ENCODE measurements at places on chromosomes 16 and 17. TPM values are rescaled to one million over a fixed set of nuclear protein-coding genes. Genes with fewer than 3 reads are reported as not detected.

DNA sequence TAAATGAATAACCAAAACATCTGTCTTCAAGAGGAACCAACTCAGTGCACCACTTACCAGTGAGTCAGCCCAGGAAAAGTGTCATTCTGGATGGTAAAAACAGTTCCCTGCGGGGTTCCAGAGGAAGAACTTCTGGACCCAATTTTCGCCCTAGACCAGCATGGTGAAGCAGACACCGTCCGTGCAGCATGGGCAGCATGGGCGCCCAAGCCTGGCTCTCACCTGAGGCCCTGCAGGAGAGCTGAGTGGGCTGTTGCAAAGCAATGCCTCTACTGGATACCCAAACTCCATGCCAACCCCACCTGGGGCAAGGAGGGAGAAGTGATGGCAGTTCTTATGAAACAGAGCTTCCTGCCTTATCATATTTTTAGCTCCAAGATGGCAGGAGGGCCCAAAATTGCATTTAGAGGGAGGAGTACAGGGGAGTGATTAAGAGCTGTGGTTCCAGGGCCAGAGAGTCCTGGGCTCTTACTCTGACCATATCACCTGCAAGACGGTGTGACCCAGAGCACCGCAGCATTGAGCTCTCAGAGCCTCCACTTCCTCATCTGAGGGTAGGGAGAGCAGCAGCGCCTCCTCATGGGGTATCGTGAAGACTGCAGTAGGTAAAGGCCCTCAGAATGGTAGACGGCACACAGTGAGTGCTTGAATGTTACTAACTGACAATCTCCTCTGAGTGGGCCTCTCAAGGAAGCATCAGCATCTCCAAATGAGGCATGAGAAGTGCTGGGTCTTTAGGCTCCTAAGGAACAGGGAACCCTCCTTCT, 16.6 kb upstream of the INPP5K start:
- DNase-seq: no peak

Gene ASGR2
- not detected for total RNA-seq

DNA sequence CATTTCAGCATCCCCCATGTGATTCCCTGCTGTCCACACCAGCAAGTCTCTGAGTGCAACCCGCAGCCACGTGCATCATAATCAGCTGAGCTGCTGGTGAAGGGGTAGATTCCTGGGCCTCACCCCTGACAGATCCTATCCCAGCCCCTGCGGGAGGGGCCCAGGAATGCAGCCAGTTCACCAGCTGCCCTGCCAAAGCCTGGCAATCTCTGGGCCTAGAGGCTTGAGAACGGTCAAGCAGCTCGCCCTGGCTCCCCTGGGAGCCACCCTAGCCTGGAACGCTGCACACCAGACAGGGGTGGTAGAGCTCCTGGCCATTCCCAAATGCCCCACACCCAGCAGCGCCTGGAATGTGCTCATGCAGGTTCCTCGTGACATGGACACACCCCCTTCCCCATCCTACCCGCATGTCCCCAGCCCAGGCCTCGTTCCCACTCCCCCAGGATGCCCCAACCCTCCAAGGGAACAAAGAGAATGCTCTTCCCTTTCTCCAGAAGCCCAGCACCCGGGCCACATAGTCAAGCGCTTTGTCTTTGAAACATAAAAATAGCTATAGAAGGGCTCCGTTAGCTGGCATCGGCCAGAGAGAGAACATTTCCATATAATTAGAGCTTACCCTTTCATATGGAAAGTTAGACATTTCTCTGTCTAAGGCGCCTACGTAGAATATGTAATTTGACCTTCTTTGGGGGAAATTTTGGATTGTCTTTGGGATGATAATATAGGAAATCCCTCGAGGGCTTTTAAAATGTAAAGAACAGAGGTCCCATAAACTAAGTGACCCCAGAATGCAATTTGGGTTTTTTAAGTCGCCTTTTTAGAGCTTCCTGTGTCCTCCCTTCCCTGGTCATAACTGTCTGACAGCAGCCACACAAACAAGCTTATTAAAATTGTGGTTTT, 3.4 kb downstream of the CEP295NL start:
- DNase-seq: peak; percentile 47

Gene ZNF423
- 12.3 TPM for total RNA-seq

Gene SDR42E1
- total RNA-seq: 1.9 TPM

- peak; percentile 67 for DNase-seq
These were observed 2.9 kb upstream of the BCL6B start for GRCh38 chr17:7019839-7020519.

GRCh38 chr17:34547453-34548063, 31.8 kb upstream of the TMEM132E start:
- DNase-seq: no peak

Gene ADAM11
- 1.4 TPM for total RNA-seq

DNA sequence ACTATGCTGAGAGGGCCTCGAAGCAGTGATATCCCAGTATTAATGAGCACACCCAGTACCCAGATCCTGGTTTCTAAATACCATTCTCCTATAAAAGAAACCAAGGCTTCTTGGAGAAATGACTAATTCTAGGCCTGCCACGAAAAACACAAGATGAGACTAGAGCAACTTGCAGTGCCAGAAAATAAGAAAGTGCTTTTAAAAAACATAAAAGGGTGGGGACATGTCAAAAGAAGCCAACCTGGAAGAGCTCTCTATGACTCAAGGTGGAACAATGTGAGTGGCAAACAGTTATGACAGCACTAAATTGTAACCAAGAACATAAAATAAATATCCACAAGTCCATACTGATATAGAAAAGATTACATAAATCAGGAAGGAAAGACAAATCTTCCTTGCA, 153.2 kb upstream of the KCNJ18 start:
- no peak for DNase-seq

DNA sequence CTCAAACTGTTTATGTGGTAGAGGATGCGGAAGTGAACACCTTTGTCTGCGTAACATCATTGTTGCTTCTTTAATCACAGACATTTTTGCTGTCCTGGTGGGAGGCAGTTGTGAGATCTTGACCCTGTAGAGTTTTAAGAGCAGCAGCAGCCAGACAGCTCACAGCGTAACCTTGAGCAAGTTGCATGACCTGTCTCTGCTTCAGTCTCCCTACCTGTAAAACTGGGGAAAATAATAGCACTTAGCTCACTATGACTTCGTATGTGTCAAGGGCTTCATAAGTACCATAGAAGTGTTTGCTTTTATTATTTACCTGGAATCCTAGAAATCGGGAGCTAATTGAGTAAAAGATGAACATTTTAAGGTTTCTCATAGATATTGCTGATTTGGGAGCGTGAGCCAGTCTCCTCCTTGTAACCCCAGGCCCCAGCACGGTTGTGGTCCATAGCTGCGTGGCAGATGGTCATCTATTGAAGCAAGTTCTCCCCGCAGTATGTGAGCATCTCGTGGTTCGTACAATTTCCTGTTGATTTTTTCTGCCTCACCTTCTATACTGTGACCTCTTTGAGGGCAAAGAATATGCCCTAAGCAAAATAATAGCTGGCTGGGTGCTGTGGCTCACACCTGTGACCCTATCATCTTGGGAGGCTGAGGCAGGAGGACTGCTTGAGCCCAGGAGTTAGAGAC, 34.4 kb downstream of the GPRC5B start:
- no peak for DNase-seq

Gene AHSP
- total RNA-seq: 61.6 TPM

DNA sequence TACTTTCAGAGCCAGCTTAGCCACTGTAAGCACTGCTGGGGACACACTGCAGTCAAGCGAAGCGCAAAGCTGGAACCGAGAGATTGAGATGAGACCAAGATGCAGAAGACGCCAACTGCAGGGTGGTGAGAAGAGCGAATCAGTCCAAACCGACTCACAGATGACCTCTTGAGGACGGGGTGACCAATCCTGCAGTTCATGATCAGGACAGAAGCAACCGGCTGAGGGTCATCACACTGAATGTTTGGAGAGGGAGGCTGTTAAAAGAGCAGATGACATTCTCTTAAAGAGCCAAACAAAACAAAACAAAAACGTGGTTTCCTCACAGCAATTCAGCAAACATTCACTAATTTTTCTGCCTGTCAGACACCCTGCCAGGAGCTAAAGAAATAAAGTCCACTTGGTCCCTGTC, 8.5 kb downstream of the HASPIN start:
- no peak for DNase-seq

DNA sequence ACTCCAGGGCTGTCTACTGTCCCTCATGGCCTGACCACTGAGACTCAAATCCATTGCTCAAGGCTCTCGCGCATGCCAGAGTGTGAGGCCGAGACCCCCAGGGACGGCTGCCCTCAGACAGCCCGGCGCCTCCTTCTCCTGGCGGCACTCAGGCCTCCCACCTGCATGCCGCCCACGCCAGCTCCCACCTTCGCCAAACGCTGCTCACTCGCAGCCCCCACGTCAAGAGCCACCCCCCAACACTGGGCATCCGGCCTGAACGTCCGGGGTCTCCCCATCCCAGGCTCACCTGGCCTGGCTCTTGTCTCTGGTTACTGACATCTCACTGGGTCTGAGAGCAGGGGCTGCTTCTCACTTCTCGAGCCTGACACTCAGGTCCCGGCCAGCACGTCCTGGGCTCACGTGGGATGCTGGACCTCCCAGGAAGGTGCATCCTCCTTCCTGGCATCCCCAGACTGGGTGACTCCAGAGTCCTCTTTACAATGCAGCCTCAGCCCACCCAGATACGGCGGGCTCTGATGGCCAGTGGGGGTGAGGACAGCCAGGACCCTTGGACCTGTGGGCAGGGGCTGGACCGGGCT, 12.2 kb upstream of the CACNA1H start:
- DNase-seq: no peak

GRCh38 chr16:46690281-46691178, 1.1 kb downstream of the ORC6 start:
- peak; percentile 1 for DNase-seq

Data from umbilical cord (tissue), 2 donors.